Ascending aorta (tissue), 2 donors: ENCODE measurements at places on chromosomes 5 and 9. TPM values are rescaled to one million over a fixed set of nuclear protein-coding genes. Genes with fewer than 3 reads are reported as not detected.

GRCh38 chr9:112670991-112671625 lies 46.8 kb downstream of the INIP start:
- no peak for DNase-seq

GRCh38 chr5:177620560-177620959 lies 20.6 kb downstream of the B4GALT7 start:
- no peak for DNase-seq

DNA sequence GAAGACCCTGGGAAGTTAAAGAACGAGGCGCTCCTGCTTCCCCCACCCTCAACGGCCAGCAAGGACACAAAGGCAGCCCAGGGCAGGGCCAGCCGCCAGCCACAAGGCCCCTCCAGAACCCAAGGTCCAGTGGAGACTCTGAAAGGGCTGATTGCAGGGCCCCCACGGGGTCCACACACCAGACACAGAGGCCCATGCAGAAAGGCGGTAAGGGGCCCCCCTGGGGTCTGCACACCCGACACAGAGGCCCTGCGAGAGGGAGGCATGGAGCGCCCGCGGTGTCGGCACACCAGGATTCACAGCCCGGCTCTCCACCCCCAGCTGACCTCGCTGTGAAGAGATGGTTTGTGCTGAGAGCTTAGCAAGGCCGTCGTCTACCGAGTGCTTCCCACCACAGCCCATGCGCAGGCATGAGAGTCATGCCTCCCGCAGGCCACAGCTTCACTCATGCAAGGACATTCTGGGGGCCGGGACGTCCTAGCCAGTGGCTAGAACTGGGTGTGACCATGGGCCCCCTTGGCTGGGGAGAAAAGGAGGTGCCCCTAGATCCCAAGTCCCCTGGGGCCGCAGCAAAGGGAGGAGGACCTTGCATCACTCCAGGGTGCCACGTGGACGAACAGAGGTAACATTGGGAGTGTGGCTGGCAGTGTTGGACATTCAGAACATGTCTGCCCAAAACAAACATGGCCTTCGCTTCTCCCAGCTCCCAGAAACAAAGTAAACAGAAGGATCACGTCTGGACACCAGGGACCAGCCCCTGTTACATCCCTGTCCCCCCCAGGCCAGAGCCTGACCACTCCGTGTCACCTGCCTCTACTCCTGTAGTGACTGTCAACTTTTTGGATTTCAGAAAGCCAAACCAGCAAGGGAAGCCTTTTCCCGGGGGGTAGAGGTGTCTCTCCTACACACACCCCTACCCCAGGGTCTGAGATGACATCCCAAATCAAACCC lies 9.8 kb downstream of the BRD3 start:
- DNase-seq, result peak; percentile 60

- DNase-seq, result no peak
Measured at GRCh38 chr9:16318516-16319060, 551.9 kb downstream of the BNC2 start.

DNA sequence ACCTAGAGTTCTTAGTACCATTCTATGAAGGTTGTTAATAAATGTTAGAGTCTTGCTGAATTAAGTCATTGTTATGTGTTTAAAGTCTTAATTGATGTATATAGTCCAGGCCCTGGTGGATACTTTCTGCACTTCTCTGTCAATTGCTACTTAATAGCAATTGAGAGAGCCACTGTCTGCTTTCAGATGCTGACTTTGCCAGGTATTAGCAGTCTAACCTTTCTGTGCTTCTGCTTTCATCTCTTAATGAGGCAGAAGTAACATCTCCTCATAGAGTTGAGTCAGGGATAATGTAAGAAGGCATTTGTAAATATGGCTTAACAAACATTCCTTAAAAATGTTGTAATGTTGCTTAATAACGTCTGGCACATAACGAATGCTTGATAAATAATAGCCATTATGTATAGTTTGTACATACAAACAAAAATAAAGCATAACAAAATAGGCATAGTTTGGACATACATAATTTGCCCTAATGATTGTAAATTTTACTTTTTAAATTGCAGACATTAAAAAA lies 28.3 kb downstream of the RASGRF2 start:
- no peak for DNase-seq

DNA sequence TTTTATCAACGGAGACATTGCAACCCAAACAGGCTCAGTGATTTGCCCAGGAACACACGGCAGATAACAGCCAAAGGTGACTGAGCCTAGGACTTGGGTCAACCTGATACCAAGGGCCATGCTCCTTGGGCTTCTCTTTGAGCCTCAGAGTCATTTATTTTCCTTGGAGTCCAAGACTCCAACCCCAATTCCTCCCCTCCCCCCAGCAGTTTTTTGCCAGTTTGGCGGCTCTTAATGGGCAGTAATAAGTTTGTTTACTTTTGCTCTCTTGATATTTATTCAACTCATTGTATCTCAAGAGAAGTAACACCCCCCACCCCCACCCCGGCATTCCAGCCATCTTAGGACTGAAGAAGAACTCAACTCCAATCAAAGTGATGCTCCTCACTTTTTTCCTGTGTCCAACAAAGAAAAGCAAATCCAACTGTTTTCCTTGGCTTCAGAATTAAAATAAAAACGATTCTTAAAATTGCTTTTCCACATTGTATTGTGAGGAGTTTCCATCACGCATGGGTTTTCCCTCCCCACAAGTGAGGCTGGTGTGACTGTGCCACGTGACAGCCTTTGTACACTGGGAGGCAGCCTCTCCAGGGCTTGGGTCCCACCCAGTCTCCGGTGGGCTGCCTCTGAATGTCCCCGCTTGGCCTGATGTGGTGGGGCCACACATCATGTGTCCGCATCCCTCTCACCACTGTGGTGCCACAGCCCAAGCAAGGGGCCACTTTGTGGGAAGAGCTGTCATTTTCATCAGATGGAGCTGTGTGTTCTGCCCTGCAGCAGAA lies 9.1 kb downstream of the ANGPTL2 start:
- DNase-seq, result no peak

Gene CMYA5
- total RNA-seq, result 1.2 TPM

Gene PAEP
- not detected for total RNA-seq

Gene SRP19
- 76.6 TPM for total RNA-seq
